Left hindlimb (tissue), 1 donor: ENCODE measurements at places on chromosomes 12 and 14.

GRCh38 chr14:74038020-74038859, 19.1 kb downstream of the BBOF1 start:
- DNase-seq, result no peak

- DNase-seq, result no peak
These were observed 120.0 kb upstream of the PRMT8 start for GRCh38 chr12:3371018-3371417.

DNA sequence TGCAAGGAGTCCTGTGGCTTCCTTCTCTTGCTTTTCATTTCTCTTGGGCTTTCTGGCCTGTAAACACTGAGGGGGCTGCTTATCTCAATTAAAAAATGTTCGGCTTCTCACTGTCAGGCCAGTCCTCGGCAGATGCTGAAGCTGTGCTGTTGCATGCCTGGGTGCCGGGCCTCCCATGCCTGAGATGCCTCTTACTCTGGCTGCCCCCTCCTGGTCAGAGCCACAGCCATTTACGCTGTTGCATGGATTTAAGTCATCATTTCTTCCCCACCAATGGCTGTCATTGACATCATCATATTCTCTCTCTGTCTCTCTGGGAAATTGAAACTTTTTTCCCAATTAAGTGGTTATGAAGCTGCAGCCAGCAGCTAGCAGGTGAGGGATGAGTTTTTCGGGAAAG, 53.7 kb downstream of the FOXN4 start:
- no peak for DNase-seq

DNA sequence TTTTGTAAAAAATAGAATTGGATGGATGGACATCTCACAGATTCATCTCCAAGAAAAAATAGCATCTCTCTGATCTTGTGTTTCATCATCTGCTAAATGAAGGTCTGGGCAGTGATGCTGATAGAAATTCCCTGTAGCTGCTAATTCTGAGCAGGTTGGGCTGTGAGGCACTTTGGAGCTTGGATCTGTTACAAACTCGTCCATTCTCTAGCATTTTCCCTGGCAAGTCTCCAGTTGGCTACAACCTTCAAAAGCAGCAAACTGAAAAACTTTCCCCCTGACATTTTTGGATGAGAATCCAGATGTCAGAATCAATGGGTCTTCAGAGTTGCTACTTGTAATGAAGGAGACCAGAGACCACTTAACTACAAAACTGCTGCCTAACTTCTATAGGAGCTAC, 72.7 kb downstream of the TPH2 start:
- no peak for DNase-seq

GRCh38 chr14:35268946-35269345, 23.2 kb upstream of the PSMA6 start:
- DNase-seq, result no peak

- DNase-seq, result no peak
These were observed 124.3 kb upstream of the CPSF6 start for GRCh38 chr12:69115099-69115498.

GRCh38 chr14:58978343-58978742, 210.1 kb upstream of the DAAM1 start:
- DNase-seq, result no peak

GRCh38 chr12:38541849-38542248, 225.3 kb downstream of the ALG10B start:
- no peak for DNase-seq

DNA sequence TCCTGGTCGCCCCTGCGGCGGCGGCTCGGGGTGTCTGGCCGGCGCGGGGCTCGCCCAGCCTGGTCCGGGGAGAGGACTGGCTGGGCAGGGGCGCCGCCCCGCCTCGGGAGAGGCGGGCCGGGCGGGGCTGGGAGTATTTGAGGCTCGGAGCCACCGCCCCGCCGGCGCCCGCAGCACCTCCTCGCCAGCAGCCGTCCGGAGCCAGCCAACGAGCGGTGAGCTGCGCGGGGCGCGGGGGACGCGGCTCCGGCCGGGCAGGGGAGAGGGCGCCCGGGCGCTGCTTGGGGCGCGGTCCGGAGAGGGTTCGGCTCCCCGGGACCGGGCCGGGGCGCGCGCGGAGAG, at the start of gene LGALS3:
LGALS3 (plus strand) TSS at position 167 of the 342 bp plus-strand sequence. CDS start 8,122 bp downstream, outside the sequence.
- peak; percentile 70 for DNase-seq

DNA sequence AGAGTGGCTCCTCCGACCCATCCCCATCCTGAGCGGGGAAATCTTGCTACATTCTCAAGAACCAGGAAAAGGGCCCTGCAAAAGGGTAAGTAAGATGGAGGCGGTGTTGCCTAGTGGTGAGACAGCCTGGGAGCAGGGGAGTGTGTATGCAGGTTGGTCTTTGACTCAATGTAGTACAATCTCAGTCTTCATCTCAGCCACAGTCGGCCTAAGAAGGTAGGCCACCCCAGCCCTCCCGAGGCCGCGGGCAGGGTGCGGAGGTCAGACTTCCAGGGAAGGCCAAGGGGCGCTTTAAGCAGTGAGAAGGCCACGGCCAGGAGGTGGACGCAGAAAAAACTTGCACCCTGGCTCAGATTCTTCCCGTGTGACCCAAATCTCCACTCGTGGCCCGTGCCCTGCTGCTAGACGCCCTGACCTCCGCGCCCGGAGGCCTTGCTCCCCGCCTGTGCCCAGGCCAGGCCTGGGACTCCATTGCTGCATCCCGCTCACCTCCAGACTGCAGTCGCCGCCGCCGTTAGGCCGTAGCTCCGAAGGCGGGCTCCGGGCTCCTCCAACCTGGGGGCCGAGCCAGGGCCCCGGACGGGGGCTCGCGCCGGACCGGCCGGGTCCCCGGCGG, 435 bp downstream of the FOXM1 start:
- DNase-seq, result no peak

DNA sequence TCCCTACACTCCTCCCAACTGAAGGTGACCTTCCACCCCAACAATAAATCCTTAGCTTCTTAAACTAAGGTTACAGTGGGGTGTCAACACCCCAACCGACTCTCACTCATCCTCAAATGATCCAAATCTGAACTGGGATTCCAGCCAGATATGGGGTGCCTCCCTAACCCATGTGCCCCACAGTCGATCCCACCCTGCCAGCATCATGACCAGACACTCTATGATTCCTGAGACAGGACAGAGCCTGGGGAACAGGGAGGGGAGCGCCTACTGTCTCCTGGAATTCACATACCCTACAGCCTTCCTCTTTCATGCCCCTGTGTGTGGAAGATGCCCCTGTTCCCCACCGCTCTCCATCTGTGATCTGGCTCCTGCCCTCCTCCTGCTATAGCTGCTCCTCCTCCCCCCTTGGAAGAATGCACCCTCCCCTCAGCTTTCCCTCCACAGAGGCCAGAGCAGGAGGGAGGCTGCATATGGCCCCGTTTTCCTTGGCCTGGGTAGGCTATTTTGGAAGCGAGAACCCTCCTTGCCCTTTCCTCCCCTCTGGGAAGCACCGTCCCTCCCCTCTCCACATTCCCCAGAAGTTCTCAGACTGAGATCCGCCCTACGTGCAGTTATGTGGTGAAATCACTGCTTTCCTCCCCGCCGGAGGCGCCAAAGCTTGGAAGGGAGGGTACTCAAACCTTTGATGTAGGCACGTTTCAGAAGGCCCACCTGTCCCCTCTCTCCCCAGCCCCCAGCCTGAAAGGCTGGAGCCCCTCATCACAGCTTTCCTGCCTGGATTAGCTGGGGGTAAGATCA, 48.0 kb downstream of the SMUG1 start:
- peak; percentile 88 for DNase-seq

GRCh38 chr12:89493670-89494302, 30.8 kb downstream of the GALNT4 start:
- DNase-seq, result no peak

GRCh38 chr14:64995291-64995690, 8.6 kb downstream of the FNTB start:
- DNase-seq, result no peak

DNA sequence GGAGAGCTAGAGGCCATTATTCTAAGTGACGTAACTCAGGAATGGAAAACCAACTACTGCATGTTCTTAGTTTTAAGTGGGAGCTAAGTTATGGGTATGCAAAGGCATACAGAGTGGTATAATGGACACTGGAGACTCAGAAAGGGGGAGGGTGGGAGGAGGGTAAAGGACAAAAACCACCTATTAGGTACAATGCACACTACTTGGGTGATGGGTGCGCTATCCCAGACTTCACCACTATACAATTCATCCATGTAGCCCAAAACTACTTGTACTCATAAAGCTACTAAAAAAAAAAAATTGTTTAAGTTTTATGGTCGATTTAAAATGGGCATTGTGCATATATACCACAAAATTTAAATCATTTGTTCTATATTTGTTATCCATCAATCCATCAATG, 24.3 kb downstream of the SLC41A2 start:
- DNase-seq, result no peak

DNA sequence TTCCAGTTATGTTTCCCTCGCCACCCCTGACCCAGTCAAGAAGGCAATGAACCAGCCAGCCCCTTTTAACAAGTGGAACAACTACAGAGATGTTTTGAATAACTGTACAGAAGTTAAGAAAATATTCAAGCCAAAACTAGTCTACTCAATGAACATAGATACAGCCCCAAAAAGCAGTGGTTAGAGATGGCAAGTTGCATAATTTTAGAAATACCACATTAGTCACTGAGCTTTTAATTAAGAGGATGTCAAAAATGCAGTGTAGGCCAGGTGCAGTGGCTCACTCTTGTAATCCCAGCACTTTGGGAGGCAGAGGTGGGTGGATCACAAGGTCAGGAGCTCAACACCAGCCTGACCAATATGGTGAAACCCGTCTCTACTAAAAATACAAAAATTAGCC, 27.2 kb downstream of the PROX2 start:
- DNase-seq, result no peak

DNA sequence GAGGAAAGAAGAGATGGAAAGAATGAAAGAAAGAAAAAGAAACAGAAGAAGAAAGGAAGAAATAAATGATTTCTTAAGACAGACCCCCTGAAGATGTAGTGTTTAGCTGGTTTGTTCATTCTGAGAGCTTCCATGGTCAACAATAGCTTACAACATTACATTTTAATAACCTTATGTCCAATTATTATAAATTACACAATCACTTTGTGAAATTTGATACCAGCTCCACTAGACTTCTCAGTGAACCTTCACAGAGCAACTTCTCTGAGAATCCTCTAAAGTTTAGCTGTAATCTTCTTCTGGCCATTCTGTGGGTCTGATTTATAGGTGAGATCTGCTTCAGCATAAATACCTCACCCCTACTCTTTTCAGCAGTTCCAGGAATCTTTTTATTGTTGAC, 27.9 kb downstream of the SIX1 start:
- DNase-seq, result no peak

GRCh38 chr14:96637521-96637920, 135.3 kb downstream of the PAPOLA start:
- no peak for DNase-seq

- DNase-seq, result no peak
These were observed 76.7 kb downstream of the NCOR2 start for GRCh38 chr12:124490584-124491305.

- no peak for DNase-seq
These were observed 119.6 kb downstream of the GCH1 start for GRCh38 chr14:54782751-54783659.

DNA sequence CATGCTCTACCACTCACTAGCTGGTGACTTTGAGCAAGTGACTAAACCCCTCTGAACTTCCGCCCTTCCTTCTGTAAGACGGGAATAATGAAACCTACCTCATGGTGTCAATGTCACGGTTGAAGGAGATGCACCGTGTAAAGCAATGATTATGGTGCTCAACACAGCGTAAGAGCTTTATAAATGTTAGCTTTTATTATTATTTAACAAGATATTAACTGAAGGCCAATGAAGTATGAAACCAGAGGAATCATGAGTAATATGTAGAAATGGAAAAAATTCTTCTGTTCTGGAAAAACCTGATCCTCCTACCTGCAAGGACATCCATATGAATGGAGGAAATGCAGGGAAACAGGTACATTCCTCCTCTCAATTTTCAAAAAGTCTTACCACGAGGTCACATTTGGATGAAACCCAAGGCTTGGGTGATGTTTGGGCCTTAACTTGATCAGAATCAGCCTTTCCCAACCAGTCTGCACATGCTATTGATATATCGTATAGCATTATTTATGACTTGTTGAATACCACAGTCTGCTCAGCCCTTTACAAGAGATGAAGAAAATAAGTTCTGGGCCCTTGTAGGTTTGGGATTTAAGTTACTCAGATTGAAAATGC, 166.8 kb upstream of the TBX3 start:
- no peak for DNase-seq

DNA sequence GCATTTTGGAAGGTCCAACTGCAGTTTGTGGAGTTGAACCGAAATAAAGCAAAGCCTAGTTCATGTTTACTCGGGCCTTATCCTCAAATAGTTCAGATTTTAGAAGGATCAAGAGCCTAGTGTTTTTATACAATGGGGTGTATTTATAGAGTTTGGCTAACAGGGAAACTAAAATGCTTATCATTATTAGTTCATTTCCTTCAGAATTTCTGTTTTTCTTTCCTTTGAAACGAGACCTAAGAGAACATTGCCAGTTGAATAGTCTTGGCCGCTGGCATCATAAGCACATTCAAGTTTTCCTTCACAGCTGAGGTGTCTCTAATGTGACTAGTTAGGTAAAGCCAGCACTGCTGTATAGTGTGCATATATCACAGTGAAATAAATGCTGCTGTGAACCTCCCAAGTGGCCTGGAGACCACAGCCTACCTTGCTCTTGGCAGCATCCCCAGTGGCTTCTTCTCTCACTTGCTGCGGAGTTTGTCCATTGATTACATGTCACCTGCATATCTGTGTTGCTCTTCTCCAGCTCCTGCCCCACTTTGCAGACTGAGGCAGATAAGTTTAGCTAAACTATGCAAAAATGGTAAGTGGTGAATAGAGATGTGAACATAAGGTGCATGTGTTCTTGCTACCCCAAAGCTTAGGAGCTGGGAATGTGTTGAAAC, 88.8 kb downstream of the ANO6 start:
- DNase-seq, result no peak

GRCh38 chr14:101072531-101072930, 169.0 kb upstream of the RTL1 start:
- peak; percentile 25 for DNase-seq

DNA sequence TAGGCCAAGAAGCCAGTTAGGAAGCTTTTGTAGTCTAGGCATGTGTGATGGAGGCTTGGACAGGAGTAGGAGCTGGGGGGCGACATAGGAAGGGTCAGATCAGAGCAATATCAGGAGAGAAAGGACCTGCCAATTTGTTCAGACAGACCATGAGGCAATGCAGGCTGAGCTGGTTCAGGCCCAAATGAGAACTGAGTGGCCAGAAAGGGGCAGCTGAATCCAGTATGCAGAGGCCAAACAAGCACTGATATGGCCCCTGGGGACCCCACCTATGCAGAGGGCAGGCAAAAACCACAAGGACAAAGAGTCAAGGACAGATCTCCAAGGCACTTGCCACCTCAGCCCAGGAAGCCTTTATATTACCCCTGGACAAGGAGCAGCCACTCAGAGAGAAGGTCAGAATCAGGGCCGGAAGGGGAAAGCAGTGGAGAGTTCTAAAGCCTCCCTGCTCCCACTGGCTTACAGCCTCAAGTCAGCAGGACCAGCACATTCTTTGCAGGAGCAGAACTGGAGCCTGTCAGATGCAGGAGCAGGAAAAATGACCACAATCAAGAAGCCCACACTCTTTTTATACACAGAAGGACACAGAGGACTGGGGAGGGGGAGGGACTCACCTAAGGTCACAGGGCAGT, 37.2 kb downstream of the CLMN start:
- no peak for DNase-seq
